Sigmoid colon (tissue), 7 donors: ENCODE measurements at places on chromosomes 11 and 22. TPM values are rescaled to one million over a fixed set of nuclear protein-coding genes. Genes with fewer than 3 reads are reported as not detected.
A peak's percentile ranks its signal among the peaks of the same experiment; 100 is the strongest.

The VPS11 gene
- 34.2 TPM for total RNA-seq

The MICALL1 gene
- 23.9 TPM for total RNA-seq

The XKR3 gene
- not detected for total RNA-seq

The SEPTIN5 gene
- total RNA-seq, result 5.7 TPM

The CD6 gene
- 1.9 TPM for total RNA-seq

The PHLDA2 gene
- total RNA-seq, result not detected

The MRPL17 gene
- 20.0 TPM for total RNA-seq

The CALCA gene
- total RNA-seq, result not detected

- DNase-seq, result peak; percentile 60
- H3K27me3 ChIP-seq, result peaks cover 21% of the 10 kb centered on the region
- H3K4me3 ChIP-seq, result no peak overlapping the region
- no peaks in the 10 kb centered on the region for H3K4me1 ChIP-seq
- no peak overlapping the region for H3K27ac ChIP-seq
Observed at GRCh38 chr11:2932850-2933251, 3.6 kb upstream of the PHLDA2 start.

GRCh38 chr11:100961633-100962032 is 168.0 kb downstream of the PGR start:
- no peaks in the 10 kb centered on the region for H3K27me3 ChIP-seq
- H3K36me3 ChIP-seq, result no peaks in the 10 kb centered on the region
- no peak overlapping the region for H3K27ac ChIP-seq

- no peaks in the 10 kb centered on the region for H3K27me3 ChIP-seq
- no peaks in the 10 kb centered on the region for H3K4me1 ChIP-seq
- H3K36me3 ChIP-seq, result no peaks in the 10 kb centered on the region
- no peak for DNase-seq
- H3K4me3 ChIP-seq, result no peak overlapping the region
- H3K27ac ChIP-seq, result peak overlapping the region; percentile 84
Observed at GRCh38 chr11:44591557-44591956, 26.1 kb downstream of the CD82 start.

DNA sequence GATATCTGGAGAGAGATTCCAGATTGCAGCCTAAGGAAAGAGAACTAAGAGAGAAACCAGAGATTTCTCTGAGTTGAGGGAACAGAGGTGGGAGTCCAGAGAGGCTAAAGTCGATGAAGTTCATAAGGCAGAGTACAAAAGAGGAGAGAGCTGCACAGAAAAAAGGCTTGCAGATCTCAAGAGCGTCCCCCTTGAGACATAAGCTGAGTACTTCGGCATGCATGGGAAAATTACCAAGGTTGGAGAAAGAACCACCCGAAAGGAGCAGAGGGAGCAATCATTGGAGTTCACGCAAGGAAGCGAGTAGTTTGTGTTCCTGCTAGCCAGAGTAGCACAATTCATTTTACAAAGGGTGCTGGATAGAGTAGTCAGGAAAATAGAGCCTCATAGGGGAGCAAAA is 293.5 kb downstream of the TMEM135 start:
- H3K4me3 ChIP-seq, result no peak overlapping the region
- no peaks in the 10 kb centered on the region for H3K36me3 ChIP-seq
- no peaks in the 10 kb centered on the region for H3K27me3 ChIP-seq

- H3K4me3 ChIP-seq, result no peak overlapping the region
- no peak overlapping the region for H3K27ac ChIP-seq
- peak; percentile 72 for DNase-seq
Observed at GRCh38 chr22:26573026-26573662, 16.8 kb downstream of the TPST2 start.

DNA sequence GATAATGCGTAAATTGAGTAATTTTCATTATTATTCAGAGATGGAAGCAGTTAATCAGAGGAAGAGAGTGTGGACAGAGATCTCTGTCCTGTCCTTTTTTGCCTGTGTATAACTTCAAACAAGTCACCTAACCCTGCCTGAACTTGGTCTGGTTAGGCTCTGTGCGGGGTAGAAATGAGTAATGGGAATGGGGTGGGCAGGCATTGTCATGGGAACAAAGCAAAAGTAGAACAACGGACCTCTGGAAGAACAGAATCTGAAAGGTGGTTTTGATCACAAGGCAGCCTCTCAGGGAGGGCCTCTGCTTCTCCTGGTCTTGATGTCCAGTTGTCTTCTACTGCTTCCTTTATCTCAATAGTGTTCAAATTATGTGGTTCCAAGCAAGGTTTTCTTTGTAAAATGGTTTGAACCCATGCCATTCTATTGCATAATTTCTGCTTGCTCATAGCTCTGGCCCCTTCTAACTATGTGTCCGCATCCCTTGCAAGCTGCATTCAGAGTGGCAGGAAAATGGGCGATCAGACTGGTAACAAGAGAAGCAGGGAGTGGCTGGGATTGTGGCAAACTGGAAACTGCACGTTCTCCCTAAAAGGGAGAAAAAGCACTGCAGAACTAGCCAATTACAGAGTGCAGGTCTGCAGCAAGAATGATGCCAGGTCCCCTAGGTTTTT is 76.1 kb downstream of the PRR5L start:
- H3K36me3 ChIP-seq, result no peaks in the 10 kb centered on the region
- H3K4me3 ChIP-seq, result no peak overlapping the region
- no peak for DNase-seq

DNA sequence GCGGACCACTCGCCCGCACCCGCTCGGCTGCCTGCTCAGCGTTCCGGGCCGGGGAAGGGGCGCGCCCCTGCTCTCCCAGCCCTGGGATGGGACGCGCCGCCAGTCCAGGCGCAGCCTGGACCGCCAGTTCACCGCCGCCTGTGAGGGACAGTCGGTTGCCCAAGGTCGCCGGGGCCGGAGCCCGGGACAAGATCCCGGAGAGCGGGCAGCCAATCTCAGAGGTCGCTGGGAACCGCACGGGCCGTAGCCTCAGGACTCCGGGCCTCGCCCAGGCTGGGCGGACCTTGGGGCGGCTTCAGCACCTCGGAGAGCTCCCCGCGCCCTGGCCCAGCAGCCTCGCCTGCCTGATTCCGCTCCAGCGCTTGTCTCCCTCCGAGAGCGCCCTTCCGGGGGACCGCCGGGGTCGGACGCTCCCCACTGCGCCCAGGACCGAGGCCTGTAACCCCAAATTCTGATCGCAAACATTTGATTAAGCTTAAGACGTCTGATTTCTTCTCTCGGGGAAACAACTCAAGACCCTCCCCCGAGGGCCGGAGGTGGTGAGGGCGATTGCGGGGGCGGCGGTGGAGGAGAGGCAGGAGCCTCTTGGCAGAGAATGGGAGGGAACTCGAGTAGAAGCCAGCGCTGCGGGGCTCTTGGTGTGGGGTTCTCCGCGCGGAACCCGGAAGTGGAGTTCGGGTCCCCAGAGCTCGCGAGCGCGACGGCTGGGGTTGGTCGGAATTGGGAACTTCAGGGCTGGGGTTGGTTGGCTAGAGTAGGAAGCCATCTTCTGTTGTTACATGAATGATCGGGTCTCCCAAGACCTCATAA is 1.1 kb upstream of the CHRM4 start:
- no peaks in the 10 kb centered on the region for H3K36me3 ChIP-seq
- no peak overlapping the region for H3K4me3 ChIP-seq
- no peak overlapping the region for H3K27ac ChIP-seq

DNA sequence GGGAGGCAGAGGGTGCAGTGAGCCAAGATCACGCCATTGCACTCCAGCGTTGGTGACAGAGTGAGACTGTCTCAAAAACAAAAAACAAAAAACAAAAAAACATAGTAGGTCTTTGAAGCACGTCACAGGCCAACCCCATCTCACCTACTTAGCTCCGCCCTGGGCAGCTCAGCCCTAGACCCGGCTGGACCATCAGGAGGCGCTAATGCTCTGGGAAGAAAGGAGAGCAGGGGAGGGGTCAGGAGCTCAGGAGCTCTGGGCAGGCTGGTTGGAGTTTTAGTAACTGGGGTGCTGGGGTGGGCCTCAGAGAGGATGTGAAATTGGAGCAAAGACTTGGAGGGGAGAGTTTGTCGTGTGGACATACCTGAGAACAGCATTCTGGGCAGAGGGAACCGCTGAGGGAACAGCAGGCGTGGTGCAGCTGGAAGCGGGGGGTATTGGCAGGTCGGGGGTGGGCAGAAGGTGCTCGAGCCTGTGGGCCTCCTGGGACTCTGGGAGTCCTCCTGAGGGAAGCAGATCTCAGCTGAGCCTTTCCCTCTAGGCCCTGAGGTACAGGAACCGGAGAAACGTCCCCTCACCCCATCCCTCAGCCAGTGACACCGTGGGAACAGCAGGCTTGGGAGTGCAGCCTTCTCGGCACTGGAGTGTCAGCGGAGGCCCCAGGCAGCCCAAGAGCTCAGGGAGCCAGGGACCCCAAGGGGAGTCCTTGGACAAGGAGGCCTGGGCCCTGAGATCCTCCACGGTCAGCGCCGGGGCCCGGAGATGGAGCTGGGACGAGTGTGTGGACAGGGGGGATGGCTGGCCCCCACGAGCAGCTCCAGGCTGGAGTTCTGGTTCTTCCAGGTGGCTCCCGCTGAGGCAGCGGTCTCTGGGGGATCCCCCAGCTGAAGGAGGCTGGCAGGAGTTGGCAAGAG is 2.2 kb upstream of the RPS6KA4 start:
- peaks cover 5% of the 10 kb centered on the region for H3K36me3 ChIP-seq
- no peaks in the 10 kb centered on the region for H3K27me3 ChIP-seq
- H3K4me1 ChIP-seq, result peaks cover 45% of the 10 kb centered on the region
- no peak overlapping the region for H3K27ac ChIP-seq

DNA sequence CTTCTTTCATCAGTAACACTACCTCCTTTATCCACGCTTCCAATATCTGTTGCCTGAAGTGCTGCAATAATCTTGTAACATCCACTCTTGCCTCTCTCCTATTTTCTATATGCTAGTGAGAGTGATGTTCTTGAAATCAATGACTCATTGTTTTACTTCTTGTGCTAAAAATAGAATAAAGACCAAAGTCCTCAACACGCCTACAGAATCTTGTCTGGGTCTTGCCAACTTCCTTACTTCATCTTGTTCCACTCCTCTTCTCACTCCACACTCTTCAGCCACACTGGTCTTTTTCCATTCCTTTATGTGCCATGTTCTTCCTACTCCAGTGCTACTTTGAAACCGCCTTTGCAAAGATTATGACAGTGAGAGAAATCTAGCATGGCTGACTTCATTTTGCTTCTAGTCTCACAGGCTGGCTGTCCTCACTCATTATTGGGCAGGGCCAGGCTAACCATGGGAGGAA is 136.4 kb downstream of the CCDC81 start:
- no peaks in the 10 kb centered on the region for H3K27me3 ChIP-seq
- peaks cover 8% of the 10 kb centered on the region for H3K36me3 ChIP-seq
- peaks cover 12% of the 10 kb centered on the region for H3K4me1 ChIP-seq
- DNase-seq, result no peak

DNA sequence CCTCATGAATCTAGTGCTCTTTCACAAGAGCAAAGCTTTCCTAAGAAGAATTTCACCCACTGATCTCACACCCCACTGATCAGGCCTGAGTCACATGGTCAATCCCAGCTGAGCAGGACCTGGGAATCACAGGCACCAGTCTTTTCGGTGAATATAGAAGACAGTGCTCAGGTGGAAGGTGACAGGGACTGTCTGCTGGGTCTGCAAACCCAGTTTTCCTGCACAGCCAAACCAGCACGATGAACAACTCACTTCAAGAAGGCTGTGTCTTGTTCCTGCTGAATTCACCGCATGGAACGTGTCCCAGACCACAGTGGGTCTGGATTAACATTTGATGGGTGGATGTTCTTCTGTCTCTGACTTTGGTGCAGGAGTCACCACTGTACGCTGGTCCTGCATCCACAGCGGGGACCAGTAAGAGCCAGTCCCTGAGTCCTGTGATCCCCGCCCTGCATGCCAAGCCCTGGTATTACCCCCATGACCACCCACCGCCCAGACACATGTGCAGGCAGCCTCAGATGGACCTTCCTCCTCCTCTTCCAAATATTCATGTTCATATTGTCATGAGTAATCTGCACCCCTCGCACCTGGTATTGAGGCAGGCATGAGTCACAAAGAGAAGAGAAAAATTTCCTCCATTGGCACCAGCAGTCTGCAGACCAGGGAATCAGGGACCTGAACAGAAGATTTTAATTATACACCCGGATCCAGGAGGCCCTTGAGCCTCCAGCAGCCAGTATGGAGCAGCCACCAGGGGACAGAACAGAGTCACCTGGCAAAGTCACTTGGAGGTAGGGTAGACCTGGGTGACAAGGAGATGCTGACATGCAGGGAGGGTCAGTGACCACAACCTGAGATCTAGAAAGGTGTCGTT is 8.6 kb upstream of the IGLL5 start:
- no peaks in the 10 kb centered on the region for H3K36me3 ChIP-seq
- H3K27me3 ChIP-seq, result no peaks in the 10 kb centered on the region
- no peak overlapping the region for H3K4me3 ChIP-seq
- no peaks in the 10 kb centered on the region for H3K4me1 ChIP-seq

DNA sequence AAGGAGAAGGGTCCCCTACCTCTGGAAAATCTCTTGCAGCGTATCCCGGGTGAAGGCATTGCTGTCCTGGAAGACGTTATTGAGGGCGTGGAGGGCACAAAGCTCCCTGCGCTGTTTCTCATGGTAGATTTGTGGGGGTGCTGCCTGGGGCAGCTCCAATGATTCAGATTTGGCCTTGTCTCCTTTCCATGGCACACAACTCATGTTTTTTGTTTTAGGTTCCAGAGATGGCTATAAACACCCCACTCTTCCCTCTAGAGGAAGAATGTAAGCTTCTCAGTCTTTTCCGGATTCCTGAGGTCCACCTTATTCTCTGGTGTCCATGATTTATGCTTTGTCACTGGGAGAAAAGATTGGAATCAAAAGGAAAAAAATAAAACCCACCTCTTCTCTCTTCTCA is 959 bp downstream of the JOSD1 start:
- H3K4me1 ChIP-seq, result peaks cover 57% of the 10 kb centered on the region
- no peaks in the 10 kb centered on the region for H3K36me3 ChIP-seq
- no peaks in the 10 kb centered on the region for H3K27me3 ChIP-seq
- H3K27ac ChIP-seq, result peak overlapping the region; percentile 100
- DNase-seq, result peak; percentile 58

- H3K27me3 ChIP-seq, result no peaks in the 10 kb centered on the region
- H3K27ac ChIP-seq, result no peak overlapping the region
- DNase-seq, result no peak
- H3K4me3 ChIP-seq, result no peak overlapping the region
Observed at GRCh38 chr11:88421530-88421929, 84.0 kb upstream of the CTSC start.

DNA sequence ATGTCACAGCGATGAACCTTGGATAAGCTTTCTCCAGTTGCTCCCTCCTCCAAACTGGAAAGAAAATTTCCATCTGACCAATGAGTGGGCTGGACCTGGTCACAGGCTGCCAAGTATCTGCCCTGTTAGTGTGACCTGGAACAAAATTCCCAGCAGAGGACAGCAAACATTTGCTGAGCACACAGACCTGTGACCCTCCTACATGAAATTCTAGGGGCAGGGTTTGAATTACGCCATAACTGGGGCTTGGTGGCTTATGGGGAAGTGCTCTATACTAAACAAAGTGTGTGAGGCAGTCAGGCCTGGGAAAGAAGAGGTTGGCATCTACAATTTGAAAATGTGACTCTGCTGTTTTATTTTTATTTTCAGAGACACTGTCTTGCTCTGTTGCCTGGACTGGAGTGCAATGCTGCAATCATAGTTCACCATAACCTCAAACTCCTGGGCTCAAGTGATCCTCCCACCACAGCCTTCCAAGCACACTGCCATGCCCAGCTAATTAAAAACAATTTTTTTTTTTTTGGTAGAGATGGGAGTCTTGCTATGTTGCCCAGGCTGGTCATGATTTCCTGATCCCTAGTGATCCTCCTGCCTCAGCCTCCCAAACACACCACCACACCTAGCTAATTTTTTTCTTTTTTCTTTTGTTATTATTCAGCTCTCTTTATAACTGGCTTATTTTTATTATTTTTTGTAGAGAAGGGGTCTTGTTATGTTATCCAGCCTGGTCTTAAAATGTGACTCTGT is 13.6 kb upstream of the XBP1 start:
- no peaks in the 10 kb centered on the region for H3K27me3 ChIP-seq
- peak overlapping the region; percentile 11 for H3K27ac ChIP-seq
- H3K36me3 ChIP-seq, result no peaks in the 10 kb centered on the region
- H3K4me1 ChIP-seq, result peaks cover 22% of the 10 kb centered on the region
- H3K4me3 ChIP-seq, result no peak overlapping the region
- DNase-seq, result peak; percentile 68
